ENCODE measurements at places on chromosomes 6 and 20.

- no peak for DNase-seq
Observed at GRCh38 chr6:157679605-157680580, 143.2 kb upstream of the SNX9 start.

GRCh38 chr6:52741872-52742271 is 21.4 kb downstream of the GSTA2 start:
- DNase-seq, result no peak

- DNase-seq, result no peak
Observed at GRCh38 chr6:158517581-158517980, 42.3 kb upstream of the TMEM181 start.

DNA sequence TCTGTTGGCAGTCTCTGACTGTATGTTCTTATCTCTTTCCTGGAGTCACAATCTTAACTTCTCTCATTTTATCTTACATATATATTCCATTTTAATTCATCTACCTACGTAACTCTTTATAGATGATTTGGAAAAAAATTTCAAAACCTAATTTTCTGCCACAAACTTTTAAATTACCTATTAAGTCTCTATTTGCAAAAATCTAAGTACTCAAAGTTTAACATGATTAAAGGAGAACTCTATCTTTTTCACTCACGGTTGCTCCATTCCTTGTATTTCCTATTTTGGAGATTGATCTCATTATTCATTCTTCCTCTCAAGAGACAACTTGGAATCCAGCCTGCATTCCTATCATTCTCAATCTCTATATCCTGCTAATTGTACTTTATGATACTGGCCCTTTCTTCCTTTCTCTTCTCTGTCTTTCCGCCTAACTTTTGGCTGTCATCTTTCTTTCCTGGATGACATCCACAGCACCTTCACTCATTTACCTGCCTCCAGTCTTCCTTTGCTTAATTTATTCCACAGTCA is 1071.1 kb upstream of the CITED2 start:
- no peak for DNase-seq

GRCh38 chr6:4610256-4610655 is 165.9 kb upstream of the CDYL start:
- no peak for DNase-seq

DNA sequence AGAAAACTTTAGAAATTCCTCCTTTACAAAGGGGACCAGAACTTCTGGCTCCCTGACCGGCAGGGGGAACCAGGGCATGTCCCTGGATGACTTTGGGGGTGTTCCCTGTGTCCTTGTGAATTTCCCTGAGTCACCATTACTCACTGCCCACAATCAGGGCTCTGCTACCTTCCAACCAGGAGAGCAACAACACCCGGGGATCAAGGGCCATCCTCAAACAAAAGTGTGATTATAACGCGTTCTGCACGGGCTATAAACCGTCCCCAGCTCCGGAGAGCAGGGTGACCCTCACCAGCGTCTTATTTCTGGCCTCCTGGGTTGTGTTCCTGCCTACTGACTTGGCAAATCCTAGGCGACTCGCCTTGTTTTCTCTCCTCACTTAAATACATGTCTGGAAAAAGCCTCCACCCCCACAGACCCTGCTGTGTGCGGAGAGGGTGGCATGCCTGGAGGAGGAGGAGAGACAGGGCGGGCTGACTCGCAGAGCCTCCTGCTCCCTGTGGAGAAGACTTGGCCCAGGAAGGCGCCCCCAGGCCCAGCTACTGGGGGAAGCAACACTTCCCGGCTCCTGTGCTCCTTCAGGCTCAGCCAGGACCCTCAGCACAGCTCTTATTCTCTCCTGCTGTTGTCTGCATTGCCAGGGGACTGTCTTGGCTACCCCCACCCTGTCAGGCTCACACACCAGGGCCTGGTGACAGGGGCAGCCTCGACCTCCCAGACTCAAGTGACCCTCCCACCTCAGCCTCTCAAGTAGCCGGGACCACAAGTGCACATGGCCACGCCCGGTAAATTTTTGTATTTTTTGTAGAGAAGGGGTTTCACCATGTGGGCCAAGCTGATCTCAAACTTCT is 54.1 kb downstream of the FGD2 start:
- no peak for DNase-seq

DNA sequence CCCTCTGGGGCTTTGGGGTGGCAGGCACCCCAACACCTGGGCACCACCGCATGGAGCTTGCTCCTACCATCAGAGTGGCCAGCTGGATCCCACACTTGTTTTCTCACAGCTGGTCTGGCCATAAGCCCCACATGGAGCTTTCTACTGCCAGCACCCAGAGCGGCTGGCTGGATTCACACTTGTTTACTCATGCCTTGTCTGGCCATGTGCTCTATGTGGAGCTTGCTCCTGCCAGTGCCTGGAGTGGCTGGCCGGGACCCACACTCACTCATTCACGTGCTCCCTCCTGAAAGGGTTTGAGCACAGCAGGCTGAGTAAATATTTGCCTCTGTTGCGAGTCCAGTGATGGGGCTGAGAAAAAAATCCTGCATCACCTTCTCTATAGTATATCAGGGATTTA is 487.0 kb downstream of the CD109 start:
- DNase-seq, result no peak

- peak; percentile 58 for DNase-seq
Observed at GRCh38 chr6:30769088-30769852, 24.9 kb upstream of the IER3 start.

DNA sequence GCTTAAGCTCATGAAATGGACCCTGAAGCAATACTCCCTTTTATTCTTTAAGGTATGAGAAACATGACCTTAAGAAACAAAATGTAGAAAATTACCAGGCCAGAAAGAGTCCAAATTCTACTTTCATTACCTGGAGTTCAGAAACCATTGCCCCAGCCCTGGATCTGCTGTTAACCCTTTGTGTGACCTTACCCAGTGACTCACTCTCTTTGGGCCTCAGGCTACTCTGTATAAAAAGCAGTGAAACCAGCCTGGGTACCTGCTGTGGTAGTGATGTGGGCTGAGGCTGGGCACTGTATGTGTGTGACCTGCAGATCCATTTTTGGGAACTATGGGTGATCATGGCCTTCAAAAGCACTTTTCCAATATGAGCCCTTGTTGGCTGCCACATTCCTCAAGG is 47.2 kb downstream of the SLC9A8 start:
- no peak for DNase-seq

DNA sequence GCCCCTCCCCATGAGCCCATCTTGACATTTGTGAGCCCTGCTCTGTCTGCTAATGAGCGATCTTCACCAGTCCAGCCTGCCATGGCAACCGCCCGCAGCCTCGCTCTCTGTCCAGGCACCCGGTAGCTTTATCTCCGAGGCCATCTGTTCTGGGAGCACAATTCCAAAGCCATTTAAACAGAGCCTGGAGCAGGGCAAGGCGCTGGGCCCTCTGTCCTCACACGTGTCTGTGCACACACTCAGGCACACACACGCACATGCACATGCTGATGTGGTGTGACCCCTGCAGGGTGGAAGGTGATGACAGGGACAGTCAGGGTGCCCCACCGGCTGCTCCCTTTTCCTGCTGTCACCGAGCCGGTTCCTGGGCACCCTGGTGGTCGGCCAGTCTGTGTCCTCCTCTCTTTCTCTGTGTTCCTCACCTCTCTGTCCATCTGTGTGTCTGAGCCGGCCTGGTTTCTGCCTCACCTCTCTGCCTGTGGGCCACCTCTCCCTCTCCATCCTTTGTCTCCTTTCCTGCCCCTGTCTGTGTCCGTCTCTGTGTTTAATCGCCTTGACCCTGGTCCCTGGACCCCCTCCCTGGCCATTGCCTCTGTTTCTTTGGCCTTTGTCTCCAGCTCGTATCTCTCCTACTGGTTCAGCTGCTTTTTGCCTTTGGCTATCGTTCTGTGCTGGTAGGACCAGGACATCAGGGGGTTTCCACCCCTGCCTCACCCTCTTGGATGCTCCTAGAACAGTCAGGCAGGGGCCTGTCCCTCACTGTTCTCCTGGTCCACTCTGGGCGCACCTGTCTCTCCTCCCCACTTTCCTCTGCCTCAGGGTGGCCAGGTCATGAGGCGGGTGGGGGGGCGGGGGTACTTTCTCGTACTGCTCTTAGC is 8.8 kb upstream of the MYT1 start:
- DNase-seq, result no peak

- no peak for DNase-seq
Observed at GRCh38 chr6:3575166-3575565, 118.3 kb upstream of the SLC22A23 start.
